ENCODE measurements at places on chromosomes 3 and 15. TPM values are rescaled to one million over a fixed set of nuclear protein-coding genes. Genes with fewer than 3 reads are reported as not detected.

DNA sequence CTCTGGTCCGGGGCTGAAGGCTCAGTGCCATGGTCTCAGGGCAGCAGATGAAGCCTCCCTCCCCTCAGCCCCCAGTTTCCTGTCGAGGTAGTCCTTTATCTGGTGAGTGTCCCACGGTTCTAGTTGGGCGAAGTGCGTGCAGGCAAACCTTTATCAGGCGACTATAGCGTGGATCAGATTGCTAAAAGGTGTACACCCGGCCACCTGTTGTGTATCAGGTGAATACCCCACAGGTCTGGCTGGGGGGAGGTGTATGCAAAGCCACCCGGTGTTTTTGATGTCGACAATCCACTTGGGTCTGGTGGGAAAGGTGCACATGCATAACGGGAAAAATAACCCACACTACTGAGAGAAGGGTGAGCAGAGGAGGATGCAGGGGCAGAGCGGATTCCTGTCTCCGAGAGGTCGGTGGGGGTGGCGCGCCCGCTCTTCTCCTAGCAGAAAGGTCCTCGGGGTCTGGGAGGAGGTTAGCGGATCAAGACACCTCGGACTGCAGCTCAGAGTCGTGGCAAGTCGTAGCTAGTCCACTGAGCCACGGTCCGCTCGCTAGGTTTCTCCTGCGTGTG, 507 bp downstream of the SLC12A6 start:
- DNase-seq, result peak; percentile 24

GRCh38 chr3:63413523-63413922, 135.4 kb downstream of the SYNPR start:
- DNase-seq, result no peak

DNA sequence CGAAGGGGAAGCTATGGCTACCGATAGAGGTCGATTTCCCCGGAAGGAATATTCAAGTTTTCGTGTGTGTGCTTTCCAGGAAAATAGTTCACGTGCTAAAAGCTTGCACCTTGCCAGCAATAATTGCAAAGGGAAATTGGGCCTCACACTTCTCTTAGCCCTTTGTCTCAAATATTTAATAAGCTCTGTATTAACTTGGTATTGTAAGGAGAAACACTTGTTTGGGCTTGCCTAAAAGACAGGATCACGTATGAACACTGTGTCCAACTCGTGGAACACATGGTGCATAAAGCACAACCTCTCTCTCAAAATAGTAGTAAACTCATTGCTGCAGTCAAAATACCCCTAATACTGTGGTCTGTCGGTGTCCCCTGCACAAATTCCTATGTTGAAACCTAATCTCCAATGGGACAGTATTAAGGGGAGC, 352 bp upstream of the TMF1 start:
- DNase-seq, result no peak

GRCh38 chr15:50837256-50837770, 71.2 kb upstream of the AP4E1 start:
- DNase-seq, result no peak

DNA sequence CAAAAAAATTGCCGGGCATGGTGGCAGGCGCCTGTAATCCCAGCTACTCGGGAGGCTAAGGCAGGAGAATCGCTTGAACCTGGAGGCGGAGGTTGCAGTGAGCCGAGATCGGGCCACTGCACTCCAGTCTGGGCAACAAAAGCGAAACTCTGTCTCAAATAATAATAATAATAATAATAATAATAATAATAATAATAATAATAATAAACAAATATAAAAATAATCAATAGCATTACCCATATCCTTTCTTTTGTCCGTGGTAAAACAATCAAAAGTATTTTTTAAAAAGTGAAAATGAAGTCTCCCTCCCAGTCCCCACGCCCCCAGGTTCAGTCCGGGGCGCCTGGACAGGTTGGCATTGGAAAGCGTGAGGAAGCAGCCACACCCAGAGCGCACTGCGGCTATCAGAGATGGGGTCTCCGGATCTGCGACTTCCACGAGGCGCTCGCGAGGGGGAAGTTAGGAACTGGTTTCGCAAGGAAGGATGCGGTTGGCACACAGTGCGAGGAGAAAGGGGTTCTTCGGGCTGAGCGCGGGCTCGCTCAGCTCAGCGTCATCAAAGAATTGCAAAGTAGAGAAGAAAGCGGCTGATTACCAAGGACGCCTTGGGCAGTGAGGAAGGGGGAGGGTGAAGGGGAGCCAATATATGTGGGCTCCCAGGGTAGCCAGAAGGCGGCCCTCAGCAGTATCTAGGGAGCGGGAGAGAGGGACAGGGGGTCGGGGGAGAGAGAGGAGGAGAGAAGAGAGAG, 69.5 kb upstream of the EPHB3 start:
- no peak for DNase-seq

GRCh38 chr15:40445421-40445922, 4.7 kb downstream of the BAHD1 start:
- no peak for DNase-seq

- DNase-seq, result no peak
These were observed 19.5 kb upstream of the LAMP3 start for GRCh38 chr3:183182073-183182472.

DNA sequence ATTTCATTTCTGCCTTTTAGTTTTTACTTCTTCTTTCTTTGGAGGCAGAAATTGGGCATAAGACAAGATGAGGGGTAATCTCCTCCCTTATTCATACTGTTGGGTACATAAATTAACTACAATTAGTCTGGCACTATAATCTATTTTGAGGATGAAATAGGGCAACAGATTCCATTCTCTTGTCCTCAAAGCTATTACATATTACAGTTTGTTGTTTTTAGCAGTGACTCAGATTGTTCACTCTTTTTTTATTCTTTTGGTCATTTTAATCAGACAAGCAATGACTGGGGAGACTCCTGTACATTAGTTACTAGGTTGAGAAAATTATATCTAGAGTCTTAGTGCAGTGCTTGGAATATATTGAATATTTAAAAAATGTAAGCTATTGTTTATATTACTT, 556.0 kb downstream of the OTOL1 start:
- no peak for DNase-seq

DNA sequence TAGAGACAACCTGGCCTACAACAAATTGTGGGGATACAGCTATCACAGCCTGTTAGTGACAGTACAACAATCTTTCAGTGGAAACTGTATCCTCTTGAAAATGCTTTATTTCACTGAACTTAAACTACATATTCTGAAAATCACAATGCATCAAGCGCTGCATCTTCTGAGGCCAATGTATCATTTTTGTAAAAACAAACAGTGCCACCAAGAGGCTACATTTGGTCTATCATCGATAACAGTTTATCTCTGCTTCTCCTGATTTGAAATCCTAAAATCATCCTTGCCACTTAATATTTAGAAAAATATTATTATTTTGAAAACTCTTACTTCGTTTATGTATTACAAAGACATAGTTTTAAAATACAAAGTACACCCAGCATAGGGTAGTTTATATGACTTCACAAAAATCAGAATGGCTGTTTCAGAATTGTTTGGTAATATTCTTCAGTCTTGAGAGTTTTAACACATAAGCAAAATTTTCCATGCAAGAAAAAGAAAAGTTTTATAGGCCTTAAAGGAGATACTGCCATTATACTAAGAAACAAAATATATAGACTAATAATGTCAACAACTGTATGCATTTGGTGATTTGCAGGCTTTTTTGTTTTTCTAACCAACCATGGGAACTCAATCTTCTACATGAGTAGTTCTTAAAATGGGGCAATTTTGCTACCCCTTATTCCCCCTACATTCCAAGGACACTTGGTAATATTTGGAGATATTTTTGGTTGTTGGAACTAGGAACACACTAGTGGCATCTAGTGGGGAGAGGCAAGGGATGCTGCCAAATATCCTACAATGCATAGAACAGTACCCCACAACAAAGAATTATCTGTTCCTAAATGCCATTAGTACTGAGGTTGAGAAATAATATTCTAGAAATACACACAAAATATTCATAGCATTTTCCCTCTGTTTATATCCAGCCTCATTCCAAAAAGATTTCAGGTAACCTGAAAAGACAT, 42.3 kb downstream of the WDR72 start:
- no peak for DNase-seq

- DNase-seq, result no peak
These were observed 18.3 kb upstream of the IL20RB start for GRCh38 chr3:136939489-136939888.

DNA sequence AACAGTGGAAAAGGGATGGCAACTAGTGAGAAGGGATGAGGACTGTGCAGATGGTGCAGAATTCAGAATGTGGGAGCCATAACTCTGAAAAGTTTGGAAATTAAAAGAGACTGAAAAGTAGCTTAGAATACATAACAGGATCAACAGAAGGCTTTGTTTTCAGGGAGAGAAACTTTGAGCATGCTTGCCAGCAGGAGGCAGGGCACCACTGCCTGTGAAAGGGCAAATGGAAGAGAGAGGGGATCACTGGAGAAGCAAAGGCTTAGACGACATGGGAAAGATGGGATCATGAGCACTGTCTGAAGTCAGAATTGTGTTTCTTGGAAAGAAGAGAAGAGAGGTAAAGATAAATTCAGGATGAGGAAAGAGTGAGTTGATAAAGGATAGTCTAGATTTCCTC, 99.6 kb downstream of the ABI3BP start:
- no peak for DNase-seq

DNA sequence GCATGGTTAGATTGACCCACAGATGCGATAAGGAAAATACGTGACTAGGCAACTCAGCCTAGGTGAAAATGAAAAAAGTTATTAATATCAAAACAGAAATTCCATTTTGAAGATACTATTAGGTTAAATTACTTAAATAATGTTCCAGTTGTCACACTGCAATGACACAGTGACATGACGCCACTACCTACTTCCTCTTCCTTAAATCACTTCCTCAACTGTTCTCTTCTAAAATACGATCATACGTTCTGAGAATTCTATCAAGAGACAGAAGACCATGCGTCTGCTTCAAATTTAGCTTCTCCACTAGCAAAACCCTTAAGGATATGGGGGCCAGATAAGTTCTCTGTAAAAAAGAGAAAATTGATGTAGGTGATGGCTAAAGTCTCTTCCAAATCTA, 18.2 kb downstream of the CMTM6 start:
- DNase-seq, result peak; percentile 41

GRCh38 chr3:112908252-112908651, 61.6 kb upstream of the CD200R1L start:
- DNase-seq, result peak; percentile 4

- DNase-seq, result no peak
These were observed 18.4 kb upstream of the ABTB1 start for GRCh38 chr3:127654374-127654773.

DNA sequence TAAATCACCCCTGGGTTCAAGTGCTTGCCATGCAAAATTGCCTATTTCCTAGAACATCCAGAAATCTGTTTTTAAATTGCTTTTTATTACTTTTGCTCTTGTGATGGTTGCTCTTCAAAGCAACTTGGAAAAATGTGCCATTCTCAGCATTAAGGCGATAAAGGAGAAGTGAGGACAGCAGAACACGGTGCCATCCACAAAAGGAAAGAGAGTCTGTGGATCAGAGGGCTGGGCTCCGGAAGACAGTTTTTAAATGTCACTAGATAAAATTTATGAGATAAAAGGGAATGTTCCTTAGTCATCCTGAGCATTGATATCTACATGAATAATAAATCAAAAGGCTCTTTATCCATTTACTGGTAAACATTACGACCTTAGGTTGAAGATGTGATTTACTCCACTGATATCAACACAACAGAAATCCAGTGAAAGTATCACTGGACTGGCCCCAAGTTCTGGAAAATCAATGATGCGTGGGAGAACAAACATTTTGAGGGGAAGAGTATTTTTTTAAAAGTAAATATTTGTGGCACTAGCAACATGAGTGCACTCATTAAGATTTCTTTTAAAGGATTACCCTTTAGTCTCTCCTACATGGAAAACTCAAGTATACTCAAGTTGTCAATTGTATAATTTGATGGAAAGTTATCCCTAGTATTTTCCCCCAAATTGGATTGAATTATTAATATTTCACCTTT, 554.7 kb downstream of the FHIT start:
- DNase-seq, result no peak

- no peak for DNase-seq
These were observed at the start of gene PLA2G4F for GRCh38 chr15:42156243-42156922. PLA2G4F (minus strand) TSS chr15:42156636; CDS start chr15:42156549, 87 bp downstream.

- no peak for DNase-seq
These were observed 8.8 kb downstream of the NEK10 start for GRCh38 chr3:27360113-27361078.

DNA sequence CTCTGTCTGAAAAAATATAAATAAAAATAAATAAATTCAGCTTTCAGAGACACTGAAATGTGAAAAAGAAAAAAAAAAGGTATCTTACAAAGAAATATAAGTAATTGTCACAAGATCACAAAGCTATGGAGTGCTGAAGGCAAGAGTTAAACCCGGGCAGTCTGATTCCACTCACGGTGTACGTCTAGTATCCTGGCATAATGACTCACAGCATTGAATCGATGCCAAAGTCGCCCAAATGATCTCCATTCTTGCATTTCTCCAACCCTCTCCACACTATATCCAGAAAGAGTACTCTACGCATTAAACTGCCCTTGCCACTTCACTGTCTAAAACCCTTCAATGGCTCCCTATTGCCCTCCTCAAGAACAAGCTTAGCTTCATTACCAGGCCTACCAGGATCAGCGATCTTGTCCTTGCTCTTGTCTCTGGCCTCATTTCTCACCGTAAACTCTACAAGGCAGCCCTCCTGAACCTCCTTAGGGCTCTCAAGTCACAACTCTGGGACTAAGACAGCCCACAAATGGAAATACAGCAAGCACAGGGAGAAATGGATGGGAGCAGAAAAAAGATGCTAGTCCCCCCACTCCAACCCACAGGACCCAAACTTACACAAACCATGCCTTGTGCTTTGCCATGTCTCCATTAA, 7.7 kb downstream of the SUCLG2 start:
- no peak for DNase-seq

DNA sequence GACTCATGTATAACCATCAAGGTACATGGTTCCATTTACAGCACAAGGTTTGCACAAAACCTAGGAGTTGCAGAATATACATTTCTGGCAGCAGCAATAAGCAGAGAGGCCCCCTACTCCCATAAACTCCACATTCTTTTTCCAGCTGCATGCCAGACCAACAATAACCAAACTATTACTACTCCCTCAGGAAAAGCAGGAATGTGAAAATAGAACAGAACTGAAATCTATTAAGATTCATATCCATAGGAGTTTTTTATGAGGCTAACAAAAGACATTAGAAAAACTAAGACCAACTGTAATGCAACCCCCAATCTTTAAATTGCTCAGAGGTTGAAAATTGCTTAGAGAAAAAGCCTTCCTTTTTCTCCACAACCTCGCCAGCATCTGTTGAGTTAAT, 27.6 kb upstream of the TOP2B start:
- DNase-seq, result no peak

GRCh38 chr3:185998136-185998535, 60.3 kb upstream of the TRA2B start:
- no peak for DNase-seq

Gene HRH1
- total RNA-seq, result not detected

Gene ARPIN
- total RNA-seq, result not detected

Gene MME
- total RNA-seq, result 0.69 TPM

Gene CASR
- 0.03 TPM for total RNA-seq

Gene NAALADL2
- 1.2 TPM for total RNA-seq

Gene TM4SF1
- total RNA-seq, result not detected

Gene PIERCE2
- not detected for total RNA-seq

Gene ATP13A3
- total RNA-seq, result 52.7 TPM

Gene MB21D2
- total RNA-seq, result 0.78 TPM

Gene GPR87
- total RNA-seq, result not detected

Gene PLA2G4E
- total RNA-seq, result not detected

Gene FANCD2OS
- not detected for total RNA-seq
